ENCODE measurements at places on chromosomes 16 and 17. TPM values are rescaled to one million over a fixed set of nuclear protein-coding genes. Genes with fewer than 3 reads are reported as not detected.

PHF23 gene
- 33.6 TPM for total RNA-seq

ORC6 gene
- total RNA-seq, result 7.2 TPM

MYOCD gene
- total RNA-seq, result 1.3 TPM

SUZ12 gene
- 16.4 TPM for total RNA-seq

FBXW10B gene
- 8.0 TPM for total RNA-seq

- ATAC-seq, result no peak
Measured at GRCh38 chr17:82449883-82450356, 632 bp downstream of the CYBC1 start.

GRCh38 chr16:73670836-73671820 lies 623.2 kb upstream of the ZFHX3 start:
- no peak for ATAC-seq

GRCh38 chr17:19461116-19461515 lies 50.1 kb downstream of the RNF112 start:
- ATAC-seq, result no peak

DNA sequence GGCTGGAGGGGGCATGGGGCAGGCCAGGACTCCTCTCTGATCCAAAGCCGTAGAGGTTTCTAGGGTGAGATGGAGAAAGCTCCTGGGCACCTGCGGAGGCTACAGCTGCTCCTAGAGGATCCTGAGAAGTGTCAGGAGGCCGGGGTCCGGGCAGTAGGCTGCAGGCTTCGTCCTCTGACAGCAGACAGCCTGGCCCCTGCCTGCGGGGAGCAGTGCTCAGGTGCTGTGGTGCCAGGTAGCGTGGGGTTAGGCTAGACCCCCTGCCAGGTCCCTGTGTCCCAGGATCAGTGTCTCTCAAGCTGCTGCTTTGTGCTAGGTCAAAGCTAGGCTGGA lies 1.5 kb upstream of the MRPS34 start:
- no peak for ATAC-seq

DNA sequence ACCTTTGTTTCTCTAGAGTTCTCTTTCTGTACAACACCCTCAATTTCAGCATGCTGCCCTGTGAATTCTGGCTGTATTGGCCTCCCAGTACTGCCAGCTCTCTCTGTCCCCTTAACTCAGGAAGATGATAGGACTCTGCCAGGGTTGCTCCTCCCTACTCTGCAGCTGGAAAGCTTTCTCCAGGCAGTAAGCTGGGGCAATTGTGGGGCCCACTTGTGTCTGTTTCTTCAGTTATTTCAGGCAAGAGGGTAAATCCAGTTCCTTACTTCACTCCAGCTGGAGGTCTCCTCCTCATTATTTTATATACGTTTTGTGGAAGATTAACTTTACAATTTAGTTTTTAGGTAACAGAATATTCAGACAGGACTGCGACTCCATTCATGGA lies 9.9 kb downstream of the C17orf100 start:
- no peak for ATAC-seq

DNA sequence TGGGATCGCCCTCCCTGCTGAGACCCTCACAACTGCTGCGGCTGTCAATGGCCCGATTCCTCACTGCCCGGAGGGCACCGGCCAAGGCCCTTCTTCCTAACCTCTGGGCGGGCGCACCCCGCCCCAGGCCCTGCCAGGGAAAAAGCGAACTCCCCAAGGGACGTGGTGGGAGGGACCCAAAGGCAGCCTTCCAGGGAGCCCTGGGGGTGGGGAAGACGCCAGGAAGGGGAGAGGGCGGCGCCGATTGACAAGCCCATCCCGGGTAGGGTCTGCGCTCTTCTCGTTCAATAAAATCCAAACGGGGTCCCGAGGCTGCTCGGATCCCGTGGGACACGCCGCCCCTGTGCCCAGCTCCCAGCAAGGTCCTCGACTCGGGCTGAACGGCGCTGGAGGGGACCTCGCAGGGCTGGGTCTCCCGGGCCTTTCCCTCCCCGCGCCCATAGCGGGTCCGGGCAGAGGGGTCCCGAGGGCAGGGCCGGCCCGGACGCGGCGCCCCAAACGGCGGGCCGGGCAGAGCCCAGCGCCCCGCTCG lies 416 bp downstream of the KIFC3 start:
- no peak for ATAC-seq

DNA sequence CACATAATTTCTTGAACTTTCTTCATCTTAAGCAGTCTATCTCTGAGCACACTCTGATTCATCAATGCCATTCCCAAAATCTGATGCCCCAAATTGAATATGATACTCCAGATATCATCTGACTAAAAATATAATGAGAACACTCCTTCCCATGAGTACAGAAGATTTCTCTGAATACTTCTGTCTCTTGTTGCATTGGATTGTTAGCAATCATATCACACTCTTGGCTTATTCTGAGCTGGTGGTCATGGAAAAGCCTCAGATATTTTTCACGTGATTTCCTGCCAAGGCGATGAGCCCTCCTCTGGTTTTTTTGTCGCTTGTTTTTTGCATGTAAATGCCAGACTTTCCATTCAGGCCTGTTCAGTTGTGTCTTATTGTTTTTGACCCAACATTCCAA lies 87.2 kb downstream of the NOG start:
- ATAC-seq, result no peak

DNA sequence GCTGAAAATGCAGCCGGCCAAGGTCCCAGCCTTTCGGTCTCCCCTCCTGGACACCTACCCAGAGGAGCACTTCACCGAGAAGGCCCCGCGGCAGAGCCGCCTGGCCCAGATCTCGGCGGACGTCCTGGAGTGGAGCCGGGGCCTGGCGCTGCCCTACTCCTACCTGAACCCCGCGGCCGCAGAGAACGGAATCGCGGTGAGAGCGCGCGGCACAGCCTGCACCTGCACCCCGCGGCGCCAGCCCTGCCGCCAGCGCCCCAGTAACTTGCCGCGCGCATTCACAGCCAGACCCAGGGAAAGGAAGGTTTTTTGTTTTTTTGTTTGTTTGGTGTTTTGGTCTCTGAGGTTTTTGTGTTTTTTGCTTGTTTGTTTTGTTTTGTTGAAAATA lies 15.2 kb downstream of the ALOX12B start:
- ATAC-seq, result peak; percentile 9

DNA sequence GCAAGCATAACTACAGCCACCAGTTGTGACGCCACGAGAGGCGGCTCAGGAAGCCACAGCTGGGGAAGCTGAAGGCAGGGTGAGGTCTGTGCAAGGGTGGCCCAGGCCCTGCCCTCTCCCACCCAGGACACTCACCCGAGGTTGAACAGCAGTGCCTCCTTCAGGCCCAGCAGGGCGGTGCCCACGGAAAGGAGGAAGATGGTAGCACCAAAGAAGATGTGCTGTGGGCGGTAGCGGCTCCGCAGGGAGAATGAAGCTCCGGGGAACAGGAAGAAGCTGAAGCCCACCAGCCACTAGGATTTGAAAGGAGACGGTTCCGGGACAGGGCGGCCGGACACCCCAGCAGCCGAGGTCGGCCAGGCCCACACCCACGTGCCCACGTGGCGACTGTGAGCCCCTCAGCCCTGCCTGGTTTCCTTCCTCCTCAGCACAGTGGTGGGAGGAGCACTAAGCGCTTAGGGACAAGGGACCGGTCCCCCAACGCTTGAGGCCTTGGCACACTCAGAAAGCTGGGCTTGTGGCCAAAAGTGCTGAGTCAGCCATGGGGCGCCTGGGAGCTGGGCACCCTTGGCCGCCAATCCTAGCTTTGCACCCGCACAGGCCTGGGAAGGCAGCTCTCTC lies 11.0 kb downstream of the CYB561 start:
- peak; percentile 82 for ATAC-seq

Data from esophagus mucosa (tissue), 1 donor.